C1 segment of cervical spinal cord (tissue), 14 donors: ENCODE measurements at places on chromosomes 13 and 19.

- DNase-seq: no peak
These were observed 5.8 kb downstream of the AMER2 start for GRCh38 chr13:25166306-25166705.

DNA sequence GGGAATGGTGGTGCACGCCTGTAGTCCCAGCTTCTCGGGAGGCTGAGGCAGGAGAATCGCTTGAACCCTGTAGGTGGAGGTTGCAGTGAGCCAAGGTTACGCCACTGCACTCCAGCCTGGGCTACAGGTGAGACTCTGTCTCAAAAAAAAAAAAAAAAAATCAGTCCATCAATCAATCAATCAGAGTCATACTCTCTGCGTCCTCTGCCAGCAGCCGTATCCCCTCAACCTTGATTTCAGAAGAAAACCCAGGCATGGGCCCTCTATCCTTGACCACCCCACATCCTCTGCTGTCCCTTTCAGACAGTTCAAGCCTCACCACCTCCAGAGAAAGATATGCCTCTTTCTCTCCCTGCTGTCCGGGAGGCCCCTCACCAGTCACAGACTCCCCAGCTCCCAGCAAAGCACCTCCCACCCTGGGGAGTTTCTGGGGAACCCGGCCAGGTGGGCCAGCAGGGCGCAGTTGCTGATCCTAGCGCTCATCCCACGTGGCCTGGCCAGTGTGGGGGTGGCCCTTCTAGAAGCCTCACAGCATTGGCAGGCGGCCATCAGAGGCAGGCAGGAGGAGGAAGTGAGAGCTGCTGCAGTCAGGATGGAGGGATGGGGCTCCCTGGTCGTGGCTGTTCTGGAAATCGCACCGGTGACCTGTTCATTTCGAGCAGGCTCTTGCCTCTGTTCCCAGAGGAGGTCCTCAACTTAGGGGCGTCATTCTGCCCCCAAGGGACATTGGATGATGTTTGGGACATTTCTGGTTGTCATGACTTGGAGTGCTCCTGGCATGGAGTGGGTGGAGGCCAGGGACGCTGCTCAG is 10.2 kb upstream of the JSRP1 start:
- DNase-seq: peak; percentile 66

DNA sequence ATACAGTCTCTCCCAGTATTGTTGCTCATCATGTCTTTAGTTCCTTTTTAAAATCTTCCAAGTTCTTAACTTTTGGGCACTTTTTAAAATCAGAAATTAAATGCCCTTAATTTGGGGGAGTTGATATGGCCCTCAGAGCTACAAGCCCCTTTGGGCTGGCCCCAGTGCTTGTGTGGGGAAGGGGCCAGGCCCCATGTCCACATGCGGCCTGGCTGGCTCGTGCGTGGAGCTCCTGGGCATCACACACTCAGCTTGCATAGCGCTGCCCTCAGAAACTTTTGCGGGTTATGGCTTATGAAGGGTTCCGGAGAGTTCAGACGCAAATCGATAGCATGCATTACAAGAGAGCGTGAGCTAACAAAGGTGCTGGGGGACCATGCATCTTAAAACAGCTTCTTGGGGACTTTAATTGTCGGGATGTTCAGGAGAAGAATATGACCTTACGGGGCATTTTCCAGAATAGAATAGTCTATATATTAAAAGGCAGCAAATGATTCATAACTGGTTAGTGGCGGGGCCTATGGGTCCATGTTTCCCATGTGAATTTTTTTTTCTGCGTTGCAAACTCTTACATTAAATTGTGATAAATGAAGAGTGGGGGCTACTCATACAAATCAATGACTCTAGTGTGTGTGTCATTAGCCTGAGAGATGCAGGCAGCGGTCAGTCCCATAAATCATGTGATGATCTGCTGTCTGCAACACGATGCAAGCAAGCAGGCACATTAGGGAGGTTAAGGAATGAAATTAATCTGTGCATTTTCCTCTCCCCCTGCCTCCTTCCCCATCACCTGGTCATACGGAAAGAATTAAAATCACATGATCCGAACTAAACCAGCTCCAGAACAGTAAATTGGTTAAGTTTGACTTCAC is 185.8 kb upstream of the TSHZ3 start:
- DNase-seq: no peak

DNA sequence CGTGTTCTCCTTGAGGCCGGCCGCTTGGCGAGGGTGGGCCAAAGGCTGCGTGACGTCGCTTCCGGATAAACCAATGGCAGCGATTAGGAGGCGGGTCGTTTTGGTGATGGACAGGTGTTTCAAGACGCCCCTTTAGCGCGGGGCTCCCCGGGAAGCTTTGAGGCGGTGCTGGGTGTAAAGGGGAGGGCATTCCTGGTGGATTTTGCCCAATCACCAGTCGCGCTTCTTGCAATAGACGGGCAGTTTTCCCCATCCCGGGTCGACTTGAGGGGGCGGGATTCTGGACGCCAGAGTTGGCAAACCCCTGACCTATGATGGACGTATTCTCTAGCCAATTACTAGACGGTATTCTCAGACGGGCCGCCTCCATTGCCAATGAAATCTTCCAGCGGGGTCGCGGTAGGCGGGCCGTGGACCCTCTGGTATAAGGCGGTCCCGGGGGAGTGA is 264 bp upstream of the PRMT1 start:
- peak; percentile 100 for DNase-seq

GRCh38 chr13:32737111-32737571 is 150.9 kb downstream of the PDS5B start:
- no peak for DNase-seq

- no peak for DNase-seq
These were observed 3.2 kb downstream of the CCNP start for GRCh38 chr19:40223135-40223822.

DNA sequence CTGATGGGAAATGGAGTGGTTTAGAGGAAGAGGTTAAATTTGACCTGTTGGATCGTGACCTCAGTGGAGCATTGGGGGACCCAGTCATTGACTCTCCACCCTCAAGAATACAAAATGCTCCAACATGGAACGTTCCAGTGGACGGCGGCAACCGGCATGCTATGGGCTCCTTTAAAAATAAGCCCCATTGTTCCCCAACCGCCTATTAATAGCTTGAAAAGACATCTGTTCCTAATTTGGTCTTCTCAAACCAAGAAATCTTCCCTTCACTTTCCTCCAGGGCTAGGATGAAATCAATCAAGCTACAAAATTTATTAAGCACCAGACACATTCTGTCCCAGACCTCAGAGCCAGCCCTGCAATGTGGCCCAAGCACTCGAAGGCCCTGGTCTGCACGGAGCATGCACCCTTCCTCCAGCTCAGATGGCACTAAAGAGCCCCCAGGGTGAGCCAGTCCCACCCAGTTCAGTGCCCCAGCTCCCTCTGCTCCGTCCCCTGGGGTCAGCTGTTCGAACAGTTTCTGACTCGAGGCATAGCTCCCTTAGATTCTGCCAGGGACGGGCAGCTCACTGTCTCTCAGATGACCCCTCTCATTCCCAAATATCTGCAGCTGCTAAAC is 22.5 kb upstream of the VSTM2B start:
- DNase-seq: peak; percentile 49

GRCh38 chr13:23674795-23675640 is 104.8 kb downstream of the TNFRSF19 start:
- DNase-seq: no peak

- no peak for DNase-seq
These were observed 686.3 kb downstream of the FGF9 start for GRCh38 chr13:22357132-22357531.
